NCI-H1105 treated with DMSO at 0.1 percent for 48 hours (cell line): ENCODE measurements at places on chromosomes 1 and 21.

- no peak for DNase-seq
These were observed 21.8 kb downstream of the COA7 start for GRCh38 chr1:52676249-52676903.

DNA sequence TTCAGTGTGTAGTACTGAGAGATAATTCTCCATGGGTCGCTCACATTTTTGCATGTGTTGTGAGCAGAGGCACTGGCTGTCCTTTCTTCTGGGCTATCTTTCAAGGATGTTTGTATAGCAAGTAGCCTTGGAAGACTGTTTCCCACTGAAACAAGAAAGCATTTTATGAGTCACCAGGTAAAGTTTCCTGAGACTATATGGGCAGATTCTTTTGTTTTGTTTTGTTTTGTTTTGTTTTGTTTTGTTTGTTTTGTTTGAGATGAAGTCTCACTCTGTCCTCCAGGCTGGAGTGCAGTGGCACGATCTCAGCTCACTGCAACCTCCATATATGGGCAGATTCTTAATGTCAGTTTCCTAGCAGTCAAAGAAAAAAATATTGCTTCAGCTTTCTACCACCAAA lies 912.6 kb downstream of the TTLL7 start:
- no peak for DNase-seq

DNA sequence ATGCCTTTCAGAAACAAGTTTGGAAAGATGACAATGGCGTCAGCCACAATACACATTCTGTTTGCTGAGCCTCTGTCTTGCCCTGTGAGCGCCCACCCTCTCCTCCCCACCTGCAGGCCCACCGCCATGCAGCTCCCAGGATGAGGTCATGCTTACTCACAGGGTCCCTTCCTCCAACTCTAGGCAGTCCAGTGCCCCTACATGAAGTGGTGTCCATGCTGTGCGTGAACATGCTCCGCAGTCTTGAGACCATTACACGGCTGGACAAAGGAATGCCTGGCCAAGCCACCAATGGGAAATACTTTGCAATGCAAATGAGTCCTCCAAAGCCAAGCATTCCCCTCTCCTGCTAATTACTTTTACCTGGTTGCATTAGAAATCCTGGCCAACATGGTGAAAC lies 92.2 kb downstream of the CD58 start:
- DNase-seq, result no peak

- no peak for DNase-seq
These were observed 32.1 kb upstream of the IGSF3 start for GRCh38 chr1:116699605-116700004.

DNA sequence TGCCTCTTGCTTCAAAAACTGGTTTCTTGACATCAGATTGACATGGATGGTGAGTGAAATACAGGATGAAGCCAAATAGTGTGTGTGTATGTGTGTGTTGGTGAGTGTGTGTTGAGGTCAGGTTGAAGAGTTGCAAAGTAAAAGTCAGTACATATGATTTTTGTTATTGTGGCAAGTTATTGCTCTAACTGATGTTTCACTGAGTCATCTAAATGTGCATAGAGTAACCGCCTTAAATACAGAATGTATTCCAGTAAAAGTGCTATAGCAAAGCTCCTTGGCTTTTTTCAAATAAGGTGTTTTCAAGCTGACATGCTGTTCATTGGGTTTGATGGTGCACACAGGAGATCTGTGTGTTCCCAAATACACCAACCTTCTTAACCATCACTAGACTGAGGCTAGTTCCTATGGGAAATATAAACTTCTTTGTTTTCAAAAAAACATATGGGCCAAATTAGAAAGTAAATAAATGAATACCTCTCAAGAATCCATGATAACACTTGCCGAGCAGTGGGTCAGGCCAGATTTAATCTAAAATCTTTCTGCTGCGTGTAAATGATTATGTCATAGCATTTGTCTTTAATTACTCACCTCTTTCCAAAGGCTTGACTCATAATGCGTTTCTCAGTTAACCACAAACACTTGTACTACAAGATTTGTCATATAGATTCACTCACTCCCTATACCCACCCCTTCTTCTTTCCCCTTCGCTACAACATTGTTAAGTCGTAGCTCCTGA lies 151.1 kb downstream of the LYPLAL1 start:
- no peak for DNase-seq

DNA sequence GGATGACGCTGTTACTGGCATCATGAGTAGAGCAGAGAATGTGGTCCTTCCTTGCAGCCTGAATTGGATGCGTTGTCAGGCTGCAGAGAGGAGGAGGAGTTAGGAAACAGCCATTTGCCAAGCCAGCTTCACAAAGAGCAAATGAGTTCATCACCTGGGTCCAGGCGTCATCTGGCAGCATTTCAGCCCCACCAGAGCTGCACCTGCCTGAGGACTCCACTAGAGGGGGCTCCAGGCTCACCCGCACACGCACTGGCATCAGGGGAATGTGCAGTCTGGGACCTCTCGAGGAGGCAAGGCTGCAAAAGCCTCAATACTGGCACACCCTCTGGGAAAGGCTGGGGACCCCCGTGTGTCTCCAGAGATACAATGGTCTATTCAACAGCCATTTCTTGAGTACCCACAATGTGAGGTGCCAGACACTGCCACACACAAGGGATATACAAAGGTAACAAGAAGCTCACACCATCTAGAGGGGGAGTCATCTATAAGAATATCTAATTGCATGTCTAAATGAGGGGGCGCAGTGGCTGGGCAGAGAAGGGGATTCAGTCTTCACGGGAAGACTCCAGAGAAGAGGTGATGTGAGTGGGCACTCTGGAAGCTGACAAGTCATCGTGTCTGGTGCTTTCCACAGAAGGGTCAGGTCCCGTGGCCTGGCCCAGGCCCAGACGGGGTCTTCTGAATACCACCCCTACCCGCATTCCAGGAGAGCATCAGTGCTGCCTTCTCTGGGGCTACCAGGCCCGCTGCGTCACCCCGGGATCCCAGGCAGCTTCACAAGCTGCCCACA lies 53.5 kb upstream of the CNTN2 start:
- peak; percentile 81 for DNase-seq

DNA sequence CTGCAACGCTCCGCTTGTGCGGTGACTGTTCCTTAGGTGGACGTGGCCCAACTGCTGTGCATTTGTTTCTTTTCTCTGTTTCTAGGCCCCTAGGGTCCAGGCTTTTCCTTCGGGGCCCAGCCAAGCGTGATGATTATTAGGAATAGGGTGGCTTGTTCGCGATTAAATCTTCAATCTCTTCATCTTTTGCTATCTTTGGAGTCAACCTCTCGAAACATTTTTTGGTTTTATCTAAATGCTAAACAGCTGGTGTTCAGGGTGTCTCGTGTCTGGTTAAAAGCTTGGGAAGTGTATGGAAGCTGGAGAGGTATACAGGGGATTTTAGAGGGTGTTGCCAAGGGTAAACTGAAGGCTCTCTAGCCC lies 844 bp upstream of the PLD5 start:
- no peak for DNase-seq

DNA sequence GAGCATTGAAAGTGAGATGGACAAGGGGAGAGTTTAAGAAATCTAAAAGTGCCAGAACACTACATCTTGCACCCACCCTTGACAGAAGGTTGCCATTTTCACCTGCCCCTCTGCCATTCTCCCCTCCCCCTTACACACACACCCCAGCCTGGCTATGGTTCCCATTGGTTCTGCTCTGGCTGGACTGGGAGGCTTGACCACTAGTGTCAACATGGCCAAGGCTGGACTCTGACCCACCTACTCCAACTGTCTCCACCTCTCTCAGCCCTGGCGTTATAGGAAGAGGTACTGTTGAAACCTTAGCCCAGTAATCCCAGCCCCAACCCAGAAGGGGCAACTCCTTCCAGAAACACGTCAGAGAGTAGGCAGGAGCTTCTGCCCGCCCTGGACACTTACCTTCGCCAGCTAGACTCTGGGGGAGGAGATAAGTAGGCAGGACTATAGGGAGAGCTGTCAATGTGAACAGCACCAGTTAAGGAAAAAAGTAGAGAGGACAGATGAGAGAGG lies 4.5 kb downstream of the CRTC2 start:
- DNase-seq, result no peak

GRCh38 chr1:85943945-85944344 lies 212.6 kb downstream of the COL24A1 start:
- no peak for DNase-seq

DNA sequence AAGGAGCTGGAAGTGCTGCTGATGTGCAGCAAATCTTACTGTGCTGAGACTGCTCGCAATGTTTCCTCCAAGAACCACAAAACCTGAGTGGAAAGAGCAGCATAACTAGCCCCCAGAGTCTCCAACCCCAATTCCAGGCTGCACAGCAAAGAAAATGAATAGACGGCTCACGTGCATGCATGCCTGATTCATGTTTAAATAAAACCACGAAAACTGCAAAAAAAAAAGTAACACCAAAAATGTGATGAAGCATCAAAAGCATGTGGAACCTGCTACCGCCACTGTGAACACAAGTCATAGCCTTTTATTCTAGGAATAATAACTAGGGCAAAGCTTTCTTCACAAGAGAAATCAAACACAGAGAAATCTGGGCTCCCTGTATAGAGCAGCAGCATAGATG lies 9.6 kb upstream of the TRNP1 start:
- no peak for DNase-seq

DNA sequence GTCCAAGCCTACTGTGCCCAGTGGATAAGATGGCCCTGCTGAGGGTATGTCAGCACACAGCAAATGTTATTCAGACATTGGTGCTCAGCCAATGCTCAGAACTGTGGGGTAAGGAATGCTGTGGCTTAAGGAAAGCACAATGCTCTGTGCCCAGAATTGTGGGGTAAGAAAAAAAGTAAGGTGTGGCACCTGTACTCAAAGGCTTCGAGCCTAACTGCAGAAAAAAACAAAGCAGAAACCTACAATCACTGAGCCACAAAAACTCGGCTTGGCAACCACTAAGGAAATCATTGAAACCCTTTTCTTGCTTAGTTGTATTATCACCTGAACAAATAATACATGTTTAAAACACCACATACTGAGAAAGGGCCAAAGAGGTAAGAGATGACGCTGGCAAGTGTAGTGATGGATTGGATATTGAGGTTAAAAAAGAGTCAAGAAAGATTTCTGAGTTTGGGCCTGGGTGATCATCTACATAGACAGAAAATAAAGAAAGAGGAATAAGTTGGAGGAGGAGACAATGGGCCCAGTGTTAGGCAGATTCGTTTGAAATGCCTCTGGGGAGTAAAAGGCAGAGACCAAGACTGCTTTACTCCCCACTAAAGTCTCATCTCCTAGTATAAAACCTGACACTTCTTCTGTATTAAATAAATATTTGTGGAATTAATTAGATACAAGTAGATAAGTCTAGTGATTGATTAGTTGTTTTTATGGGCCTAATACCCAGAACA lies 25.9 kb upstream of the ATP1A1 start:
- DNase-seq, result no peak

GRCh38 chr1:245263529-245264095 lies 108.8 kb downstream of the KIF26B start:
- no peak for DNase-seq

GRCh38 chr1:202283379-202283844 lies 58.3 kb downstream of the UBE2T start:
- DNase-seq, result peak; percentile 90

- DNase-seq, result no peak
These were observed 8.6 kb downstream of the ZNF496 start for GRCh38 chr1:247322849-247323586.

DNA sequence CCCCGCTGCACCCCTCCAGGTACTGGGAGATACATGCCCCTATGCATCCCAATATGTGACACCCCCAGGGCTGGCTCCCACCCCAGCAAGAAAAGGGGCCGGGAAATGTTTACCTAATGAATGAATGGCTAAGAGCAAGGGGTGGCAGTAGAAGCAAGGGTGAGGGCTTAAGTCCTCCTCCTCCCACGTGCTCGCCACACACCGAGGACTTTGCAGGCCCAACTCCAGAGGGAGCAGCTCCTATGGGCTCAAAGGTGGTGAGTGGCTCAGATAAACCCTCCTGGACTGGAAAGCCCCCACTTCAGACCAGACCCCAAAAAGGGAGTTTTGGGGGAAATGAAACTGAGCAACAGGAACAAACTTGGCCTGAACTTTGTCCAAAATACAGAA lies 11.4 kb downstream of the SLC45A3 start:
- DNase-seq, result no peak

DNA sequence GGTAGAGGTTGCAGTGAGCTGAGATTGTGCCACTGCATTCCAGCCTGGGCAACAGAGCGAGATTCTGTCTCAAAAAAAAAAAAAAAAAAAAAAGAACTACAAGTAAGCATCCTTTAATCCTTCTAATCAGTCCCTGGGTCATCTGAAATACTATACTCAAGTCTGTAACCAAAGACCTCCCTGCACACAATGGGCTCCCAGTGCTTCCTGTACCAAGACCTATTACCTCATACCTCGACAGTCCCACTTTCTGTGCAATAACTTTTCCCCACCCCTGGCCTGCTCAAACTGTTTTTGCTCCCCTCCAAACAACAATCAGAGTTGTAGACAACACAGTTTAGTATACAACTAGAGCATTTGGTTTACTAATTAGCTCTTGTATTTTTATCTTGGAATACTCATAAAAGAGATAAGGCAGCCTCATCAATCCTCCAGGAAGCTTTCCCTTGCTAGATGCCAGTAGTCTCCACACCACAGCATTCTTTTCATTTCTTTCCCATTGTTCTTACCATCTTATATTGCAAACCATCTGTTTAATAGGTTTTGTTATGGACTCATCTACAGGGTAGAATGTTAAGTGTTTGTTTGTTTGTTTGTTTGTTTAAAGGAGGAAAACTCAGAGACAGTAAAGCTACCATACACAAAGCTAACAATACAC lies 19.2 kb upstream of the RLF start:
- no peak for DNase-seq

DNA sequence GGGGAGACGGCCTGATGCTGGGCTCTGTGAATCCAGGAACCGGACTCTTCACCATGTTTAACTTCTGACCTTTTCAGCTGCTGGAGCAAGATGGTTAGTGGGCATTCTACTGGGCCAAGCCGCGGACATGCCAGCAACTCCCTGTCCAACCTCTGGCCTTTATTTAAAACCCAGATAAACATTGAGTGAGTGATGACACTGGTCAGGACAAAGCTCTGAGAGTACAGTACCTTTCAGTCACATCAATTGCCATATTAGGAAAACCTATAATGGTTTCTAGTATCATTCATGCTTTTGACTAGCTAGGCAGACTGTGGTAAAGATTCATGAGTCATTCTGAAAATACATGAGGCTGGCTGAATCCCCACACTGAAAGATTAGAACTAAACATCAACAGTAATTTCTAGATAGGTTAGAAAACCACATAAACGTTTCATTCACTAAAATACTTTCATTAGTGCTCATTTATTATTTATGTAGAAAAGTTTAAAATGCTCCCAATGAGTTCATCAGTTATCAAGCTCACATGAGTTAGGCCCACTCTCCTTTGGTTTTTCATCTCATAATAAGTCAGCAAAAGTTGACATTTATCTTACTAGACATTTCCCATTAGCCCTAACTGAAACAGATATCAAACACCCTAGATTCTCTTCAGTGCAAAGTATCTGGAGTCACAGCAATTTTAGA lies 7.1 kb upstream of the ACTA1 start:
- DNase-seq, result no peak

DNA sequence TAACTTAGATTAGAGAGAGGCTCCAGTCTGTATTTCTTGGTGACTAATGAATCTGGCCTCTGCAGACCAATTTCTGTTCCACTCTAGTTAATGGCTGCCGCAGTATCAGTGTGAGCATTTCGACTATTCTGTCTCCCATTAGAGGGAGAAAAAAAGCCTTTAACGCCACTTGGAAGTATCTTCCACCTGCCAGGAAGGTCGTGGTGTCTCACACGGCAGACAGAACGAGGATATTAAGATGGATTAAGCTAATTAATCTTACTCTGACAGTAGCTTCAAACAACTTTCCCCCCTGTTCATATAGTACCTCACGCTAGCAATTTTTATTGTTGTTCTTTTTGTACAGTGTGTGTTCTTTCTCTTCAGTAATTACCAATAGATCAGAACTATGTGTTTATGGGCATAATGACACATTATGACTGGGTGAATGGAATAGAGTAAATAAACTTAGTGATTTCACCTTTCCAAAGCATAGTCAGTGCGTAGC lies 153.8 kb downstream of the ADGRL2 start:
- peak; percentile 96 for DNase-seq
